ENCODE measurements at places on chromosomes 2 and 18.

GRCh38 chr18:50687491-50687890, 127.6 kb downstream of the MAPK4 start:
- DNase-seq = no peak

DNA sequence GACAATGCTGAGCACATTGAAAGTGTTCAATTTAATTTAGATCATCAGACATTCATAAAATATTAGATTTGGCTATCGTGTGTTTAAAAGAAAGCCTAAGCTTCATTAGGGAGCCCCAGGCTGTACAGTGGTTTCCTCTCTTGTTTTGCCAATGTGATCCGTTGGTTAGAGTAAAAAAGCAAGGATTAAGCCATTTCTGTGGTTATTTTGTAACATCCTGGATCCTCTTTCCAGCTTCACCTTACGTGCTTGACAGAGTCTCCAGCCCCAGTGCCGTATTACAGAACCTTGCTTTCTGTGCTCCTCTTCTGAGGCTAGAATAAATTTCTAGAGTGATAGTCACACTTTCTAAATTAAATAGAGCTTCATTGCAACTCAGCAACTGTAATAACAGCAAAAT, 289.3 kb upstream of the LINC00305 start:
- DNase-seq = no peak

DNA sequence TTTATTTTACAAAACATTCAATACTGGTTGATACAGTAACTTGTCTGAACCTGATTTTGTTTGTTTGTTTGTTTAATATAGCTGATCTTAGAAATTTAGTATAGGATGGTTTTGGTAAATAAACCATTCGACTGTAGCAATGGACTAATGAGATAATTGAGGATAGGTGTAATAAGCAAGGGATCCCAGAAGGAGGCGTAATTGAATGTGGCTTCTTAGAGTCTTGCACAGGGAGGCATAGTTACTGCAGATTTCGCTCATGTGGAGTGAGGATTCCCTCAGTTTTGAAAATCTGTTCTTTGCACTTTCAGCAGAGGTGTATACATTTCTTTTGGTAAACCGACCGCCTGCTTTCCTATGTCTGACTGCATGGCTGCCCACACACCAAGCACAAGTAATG, 709.6 kb downstream of the SOCS6 start:
- DNase-seq = no peak

- DNase-seq = no peak
Observed at GRCh38 chr2:223214394-223215253, 162.6 kb downstream of the KCNE4 start.

DNA sequence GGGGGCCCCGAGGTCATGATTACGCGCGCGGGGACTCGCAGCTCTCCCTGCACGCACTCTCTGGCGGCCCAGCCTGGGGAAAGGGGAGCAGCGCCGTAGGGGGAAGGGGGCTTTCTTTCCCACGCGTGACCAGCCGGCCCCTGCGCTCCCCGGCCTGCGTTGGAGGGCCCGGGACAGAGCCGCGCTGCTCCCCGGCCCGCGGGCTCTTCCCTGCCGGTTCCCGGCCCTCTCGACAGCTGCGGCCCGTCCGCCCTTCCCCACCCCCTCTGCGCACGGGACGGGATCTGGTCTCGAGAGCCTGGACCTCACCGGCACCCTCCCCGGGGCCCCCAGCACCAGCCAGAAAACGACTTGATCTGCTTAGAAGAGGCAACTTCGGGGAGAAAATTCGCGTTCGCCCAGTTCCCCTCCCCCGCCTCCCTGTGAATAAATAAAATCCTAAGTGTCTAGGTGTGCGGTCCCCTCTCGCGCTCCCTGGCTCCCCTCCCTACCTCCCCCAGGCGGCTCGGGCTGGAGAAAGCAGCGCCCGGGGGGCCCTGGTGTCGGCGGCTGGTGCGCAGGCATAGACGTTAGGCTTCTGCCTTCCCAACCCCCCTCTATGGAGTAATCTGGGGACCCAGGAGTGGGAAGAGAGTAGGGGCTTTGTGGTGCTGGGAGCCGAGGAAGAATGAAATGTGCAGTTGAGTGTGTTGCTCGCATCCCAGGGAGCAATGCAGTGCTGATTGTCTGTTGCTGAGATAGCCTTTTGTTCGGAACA, 803 bp upstream of the FIGN start:
- peak; percentile 9 for DNase-seq

DNA sequence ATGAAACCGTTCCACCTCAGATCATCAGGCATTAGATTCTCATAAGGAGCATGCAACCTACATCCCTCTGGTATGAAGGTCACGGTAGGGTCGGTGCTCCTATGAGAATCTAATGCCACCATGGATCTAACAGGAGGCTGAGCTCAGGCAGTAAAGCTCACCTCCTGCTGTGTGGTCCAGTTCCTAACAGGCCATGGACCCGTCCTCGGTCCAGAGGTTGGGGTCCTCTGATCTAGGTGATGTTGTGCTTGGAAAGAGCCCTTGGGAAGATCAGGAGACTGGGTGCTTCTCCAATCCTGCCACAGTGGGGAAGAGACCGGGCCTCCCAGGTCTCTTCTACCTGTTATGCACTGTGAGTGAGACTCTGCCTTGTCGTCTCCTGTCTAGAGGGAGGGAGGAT, 104.6 kb downstream of the ACKR3 start:
- no peak for DNase-seq

All from NCI-H1092 (cell line).